Heart right ventricle (tissue), 16 donors: ENCODE measurements at places on chromosomes 1 and 21. TPM values are rescaled to one million over a fixed set of nuclear protein-coding genes. Genes with fewer than 3 reads are reported as not detected.

- H3K4me1 ChIP-seq: no peaks in the 10 kb centered on the region
- H3K36me3 ChIP-seq: no peaks in the 10 kb centered on the region
- no peaks in the 10 kb centered on the region for H3K27me3 ChIP-seq
- no peak overlapping the region for H3K27ac ChIP-seq
Observed at GRCh38 chr1:72547412-72547811, 265.1 kb upstream of the NEGR1 start.

The CRYBG2 gene
- total RNA-seq: not detected

DNA sequence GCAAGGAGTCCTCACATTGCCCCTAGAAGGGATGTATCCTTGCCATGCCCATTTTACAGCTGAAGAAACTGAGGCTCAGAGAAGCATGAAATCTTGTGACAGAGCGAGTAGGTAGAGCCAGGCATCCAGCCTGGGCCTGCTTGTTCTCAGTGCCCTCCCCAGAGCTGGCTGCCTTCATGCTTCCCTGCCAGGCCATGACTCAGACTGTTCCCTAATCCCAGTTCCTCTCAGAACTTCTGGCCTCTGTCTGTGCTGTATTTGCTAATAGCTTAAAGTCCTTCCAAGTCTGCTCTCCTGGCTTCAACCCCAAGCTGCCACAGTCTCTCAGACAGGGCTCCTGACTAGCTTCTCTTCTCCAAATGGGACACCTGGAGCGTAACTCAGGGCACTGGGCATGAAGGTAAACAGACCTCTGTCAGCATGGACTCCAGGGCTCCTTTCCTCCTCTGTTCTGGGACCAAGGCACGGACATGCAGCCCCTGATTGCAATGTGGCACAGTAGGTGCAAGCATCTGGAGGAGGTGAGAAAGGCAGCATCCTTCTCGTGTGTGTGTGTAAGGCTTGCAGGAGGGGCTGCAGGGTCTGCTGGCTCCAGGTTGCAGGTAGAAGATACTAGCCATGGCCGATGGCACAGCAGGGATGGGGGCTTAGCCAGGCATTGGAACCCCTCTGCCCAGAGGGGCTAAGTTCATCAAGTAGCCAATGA, 122.7 kb downstream of the HMGB4 start:
- H3K4me3 ChIP-seq: no peak overlapping the region
- no peaks in the 10 kb centered on the region for H3K36me3 ChIP-seq
- no peaks in the 10 kb centered on the region for H3K27me3 ChIP-seq
- H3K4me1 ChIP-seq: peaks cover 20% of the 10 kb centered on the region
- DNase-seq: peak; percentile 61
- no peak overlapping the region for H3K27ac ChIP-seq

GRCh38 chr1:55010194-55010886, 11.6 kb downstream of the BSND start:
- H3K27me3 ChIP-seq: no peaks in the 10 kb centered on the region
- H3K36me3 ChIP-seq: no peaks in the 10 kb centered on the region
- H3K4me3 ChIP-seq: no peak overlapping the region
- no peak for DNase-seq

The PER3 gene
- 24.2 TPM for total RNA-seq

DNA sequence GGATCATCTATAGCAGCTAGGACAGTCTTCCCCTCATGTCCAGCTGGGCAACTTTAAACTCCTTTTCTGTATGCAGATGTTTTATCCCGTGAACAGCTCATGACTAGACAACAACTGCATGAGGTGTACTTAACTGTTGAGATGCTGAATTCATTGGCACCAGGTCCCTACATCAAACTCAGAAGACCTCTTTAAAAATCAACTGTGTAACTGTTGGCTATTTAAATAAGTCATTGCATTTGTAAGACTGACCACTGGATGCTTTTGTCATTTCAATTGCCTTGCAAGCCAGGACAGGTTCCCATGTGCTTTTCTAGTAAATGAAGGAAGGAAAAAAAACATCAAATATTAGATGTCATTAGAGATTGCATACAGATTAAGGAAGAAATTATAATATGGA, 28.3 kb upstream of the GORAB start:
- no peak overlapping the region for H3K27ac ChIP-seq
- DNase-seq: no peak
- no peaks in the 10 kb centered on the region for H3K36me3 ChIP-seq

GRCh38 chr1:224747578-224747977, 131.5 kb downstream of the CNIH3 start:
- DNase-seq: no peak
- H3K36me3 ChIP-seq: no peaks in the 10 kb centered on the region
- no peak overlapping the region for H3K4me3 ChIP-seq

GRCh38 chr1:88985032-88985431, 7.4 kb downstream of the KYAT3 start:
- DNase-seq: peak; percentile 40
- H3K4me3 ChIP-seq: no peak overlapping the region
- peaks cover 60% of the 10 kb centered on the region for H3K4me1 ChIP-seq
- H3K36me3 ChIP-seq: no peaks in the 10 kb centered on the region
- no peak overlapping the region for H3K27ac ChIP-seq
- no peaks in the 10 kb centered on the region for H3K27me3 ChIP-seq

GRCh38 chr1:22347854-22348760, 103.5 kb upstream of the ZBTB40 start:
- no peaks in the 10 kb centered on the region for H3K4me1 ChIP-seq
- H3K27me3 ChIP-seq: peaks cover 82% of the 10 kb centered on the region
- H3K4me3 ChIP-seq: no peak overlapping the region
- no peak overlapping the region for H3K27ac ChIP-seq
- no peaks in the 10 kb centered on the region for H3K36me3 ChIP-seq
- no peak for DNase-seq

DNA sequence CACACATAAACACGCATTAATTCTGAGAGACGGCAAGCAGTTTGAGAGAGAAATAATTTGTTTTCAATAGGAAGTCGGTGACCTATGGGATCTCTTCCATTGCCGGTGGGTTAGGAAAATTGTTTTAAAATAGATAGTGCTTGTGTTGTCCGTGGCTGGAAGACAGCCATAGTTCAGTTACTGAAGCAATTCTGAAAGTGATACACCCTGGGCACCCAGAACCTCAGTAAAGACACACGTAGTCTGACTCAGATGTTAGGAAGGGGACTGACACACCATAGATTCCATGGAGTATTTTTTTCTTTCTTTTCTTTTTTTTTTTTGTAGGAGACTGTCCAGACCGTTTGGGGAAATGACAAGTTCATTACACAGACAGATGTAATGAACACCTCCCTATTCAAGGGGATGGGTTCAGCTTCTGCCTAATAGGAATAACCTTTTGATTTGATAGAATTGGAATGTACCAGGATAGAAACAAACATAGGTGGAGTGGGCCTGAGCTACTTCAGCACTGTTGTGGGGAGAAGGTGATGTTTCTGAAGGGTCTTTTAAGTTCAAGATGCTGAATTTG, 1.6 kb downstream of the C1orf21 start:
- peak overlapping the region; percentile 69 for H3K4me3 ChIP-seq
- no peaks in the 10 kb centered on the region for H3K36me3 ChIP-seq
- no peaks in the 10 kb centered on the region for H3K27me3 ChIP-seq
- peaks cover 34% of the 10 kb centered on the region for H3K4me1 ChIP-seq
- peak overlapping the region; percentile 89 for H3K27ac ChIP-seq

- no peak for DNase-seq
- no peaks in the 10 kb centered on the region for H3K4me1 ChIP-seq
- H3K36me3 ChIP-seq: no peaks in the 10 kb centered on the region
- H3K27ac ChIP-seq: no peak overlapping the region
- no peak overlapping the region for H3K4me3 ChIP-seq
- no peaks in the 10 kb centered on the region for H3K27me3 ChIP-seq
Observed at GRCh38 chr1:209106861-209107260, 476.7 kb upstream of the CAMK1G start.

GRCh38 chr21:26437326-26438009, 135.6 kb downstream of the CYYR1 start:
- no peaks in the 10 kb centered on the region for H3K27me3 ChIP-seq
- no peak for DNase-seq
- H3K36me3 ChIP-seq: no peaks in the 10 kb centered on the region
- H3K27ac ChIP-seq: no peak overlapping the region

DNA sequence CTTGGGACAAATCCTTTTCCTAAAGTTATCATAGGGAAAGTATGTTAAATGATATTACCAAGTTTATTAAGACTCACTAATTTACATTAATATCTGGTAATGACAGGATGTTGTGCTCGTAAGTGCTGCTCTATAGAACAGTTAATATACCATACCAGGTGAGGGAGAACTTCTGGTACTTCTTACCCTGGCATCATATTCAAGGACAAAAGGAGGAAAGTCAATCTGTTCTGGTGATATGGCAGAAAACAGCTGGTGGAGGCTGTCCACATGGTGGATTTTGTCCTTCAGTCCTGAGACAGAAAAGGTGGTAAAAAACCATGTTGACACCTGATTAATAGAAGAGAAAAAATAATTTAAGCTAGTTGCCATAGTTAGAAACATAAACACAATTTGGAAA, 51.6 kb downstream of the GDAP2 start:
- H3K36me3 ChIP-seq: peaks cover 76% of the 10 kb centered on the region
- H3K27me3 ChIP-seq: no peaks in the 10 kb centered on the region
- H3K27ac ChIP-seq: no peak overlapping the region
- no peak for DNase-seq

DNA sequence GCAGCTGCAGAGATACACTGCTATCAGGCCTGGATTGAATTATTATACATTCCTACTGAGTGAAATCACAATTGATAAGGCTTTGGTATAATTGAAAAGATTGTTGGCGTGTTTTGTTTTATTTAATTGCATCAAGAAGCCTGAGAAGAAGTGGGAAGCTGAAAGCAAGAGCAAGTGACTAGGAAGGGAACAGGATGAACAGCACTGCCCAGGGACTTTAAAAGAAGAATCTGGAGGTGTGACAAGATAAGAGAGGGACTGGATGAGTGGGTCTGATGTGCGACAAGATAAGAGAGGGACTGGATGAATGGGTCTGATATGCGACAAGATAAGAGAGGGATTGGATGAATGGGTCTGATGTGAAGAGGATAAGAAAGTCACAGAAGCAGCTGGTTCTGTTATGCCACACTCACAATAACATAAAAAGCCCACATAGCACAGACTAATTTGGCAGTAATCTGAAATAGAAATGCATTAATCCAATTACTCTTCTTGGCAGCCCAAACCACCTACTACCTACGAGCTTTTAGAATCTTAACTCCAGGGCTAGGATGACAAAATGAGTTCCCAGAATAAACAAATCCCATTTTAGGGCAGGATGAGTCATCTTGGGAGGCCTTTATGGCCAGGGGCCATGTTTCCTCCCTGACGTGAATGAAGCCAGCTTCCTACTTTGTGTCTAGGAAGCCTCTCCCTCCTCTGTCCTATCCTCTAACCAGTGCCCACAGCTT, 129.7 kb downstream of the DUSP10 start:
- no peaks in the 10 kb centered on the region for H3K36me3 ChIP-seq
- peak; percentile 43 for DNase-seq
- peaks cover 11% of the 10 kb centered on the region for H3K4me1 ChIP-seq
- no peak overlapping the region for H3K4me3 ChIP-seq
- no peaks in the 10 kb centered on the region for H3K27me3 ChIP-seq

DNA sequence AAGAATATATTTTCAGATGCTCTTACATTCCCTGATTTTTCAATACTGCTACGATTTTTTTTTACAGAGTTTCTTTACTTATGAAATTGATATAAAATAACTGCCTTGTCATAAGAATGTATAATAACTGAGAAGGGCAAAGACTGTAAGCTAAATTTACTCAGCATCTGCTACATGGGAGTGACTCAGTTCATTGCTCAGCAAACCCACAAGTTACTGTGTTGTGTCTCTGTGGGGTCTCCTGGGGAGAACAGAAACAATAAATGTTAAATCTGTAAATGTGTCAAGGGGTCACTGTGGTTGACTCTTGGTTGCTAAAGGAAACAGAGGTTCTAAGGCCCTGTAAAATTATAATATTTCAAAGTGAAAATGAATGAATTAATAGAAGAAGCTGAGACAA, 210.3 kb upstream of the CACYBP start:
- DNase-seq: no peak
- peaks cover 4% of the 10 kb centered on the region for H3K4me1 ChIP-seq
- H3K4me3 ChIP-seq: no peak overlapping the region
- no peaks in the 10 kb centered on the region for H3K36me3 ChIP-seq

The LCE1E gene
- total RNA-seq: not detected

GRCh38 chr1:3599816-3600215, 11.5 kb downstream of the MEGF6 start:
- no peak overlapping the region for H3K27ac ChIP-seq
- no peak overlapping the region for H3K4me3 ChIP-seq
- no peaks in the 10 kb centered on the region for H3K27me3 ChIP-seq
- DNase-seq: no peak
- H3K4me1 ChIP-seq: peaks cover 14% of the 10 kb centered on the region

GRCh38 chr1:202283991-202284390, 57.7 kb downstream of the UBE2T start:
- no peak overlapping the region for H3K4me3 ChIP-seq
- H3K27me3 ChIP-seq: no peaks in the 10 kb centered on the region
- no peak overlapping the region for H3K27ac ChIP-seq
- peaks cover 15% of the 10 kb centered on the region for H3K4me1 ChIP-seq
- DNase-seq: no peak

The ADAM30 gene
- total RNA-seq: not detected

The SPRR2F gene
- not detected for total RNA-seq

DNA sequence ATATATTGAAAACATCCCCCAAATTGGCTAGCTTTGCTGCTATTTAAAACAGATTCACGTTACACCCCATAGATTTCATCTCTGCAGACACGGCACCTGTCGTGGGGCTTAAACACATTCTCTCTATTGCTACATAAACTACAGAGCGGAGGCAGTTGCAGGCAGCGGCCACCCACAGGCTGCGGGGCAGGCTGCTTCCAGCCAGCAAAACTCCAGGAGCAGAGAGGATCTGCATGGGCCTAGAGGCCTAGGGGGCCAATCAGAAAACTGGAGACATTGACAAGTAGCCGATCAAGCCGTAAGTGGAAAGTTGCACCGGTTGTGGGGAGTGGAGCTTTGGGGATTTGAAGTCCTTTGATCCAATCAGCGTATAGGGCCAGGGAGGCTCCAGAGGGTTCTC, 129.0 kb upstream of the KLHDC7A start:
- H3K36me3 ChIP-seq: no peaks in the 10 kb centered on the region
- no peaks in the 10 kb centered on the region for H3K4me1 ChIP-seq
- DNase-seq: no peak
- no peak overlapping the region for H3K4me3 ChIP-seq
- peaks cover 80% of the 10 kb centered on the region for H3K27me3 ChIP-seq

The LCE1F gene
- total RNA-seq: not detected

DNA sequence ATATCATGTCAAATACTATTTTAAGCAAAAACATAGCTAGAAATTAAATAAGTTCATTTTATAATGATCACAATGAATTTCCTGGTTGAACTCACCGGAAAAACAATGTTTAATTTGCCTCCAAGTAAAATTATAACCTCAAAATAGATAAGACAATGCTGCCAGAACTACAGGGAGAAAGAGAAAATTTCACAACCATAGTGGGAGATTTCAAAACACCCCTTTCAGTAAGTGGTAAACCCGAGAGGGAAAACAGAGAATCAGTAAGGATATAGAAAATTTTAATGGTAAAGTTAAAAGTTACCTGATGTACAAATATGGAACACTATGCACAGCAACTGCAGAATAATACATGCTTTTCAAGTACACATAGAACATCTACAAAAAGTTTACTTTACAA, 43.2 kb upstream of the PLA2G4A start:
- H3K27me3 ChIP-seq: no peaks in the 10 kb centered on the region
- H3K4me3 ChIP-seq: no peak overlapping the region
- H3K36me3 ChIP-seq: no peaks in the 10 kb centered on the region

The USP33 gene
- total RNA-seq: 30.0 TPM

The VTCN1 gene
- not detected for total RNA-seq

- no peak overlapping the region for H3K4me3 ChIP-seq
- no peaks in the 10 kb centered on the region for H3K36me3 ChIP-seq
- H3K4me1 ChIP-seq: no peaks in the 10 kb centered on the region
- no peak for DNase-seq
Observed at GRCh38 chr1:235943581-235944114, 76.9 kb upstream of the LYST start.

The PRDM16 gene
- 21.1 TPM for total RNA-seq

The GPR25 gene
- total RNA-seq: not detected
